ENCODE measurements at places on chromosomes 11 and 22.

DNA sequence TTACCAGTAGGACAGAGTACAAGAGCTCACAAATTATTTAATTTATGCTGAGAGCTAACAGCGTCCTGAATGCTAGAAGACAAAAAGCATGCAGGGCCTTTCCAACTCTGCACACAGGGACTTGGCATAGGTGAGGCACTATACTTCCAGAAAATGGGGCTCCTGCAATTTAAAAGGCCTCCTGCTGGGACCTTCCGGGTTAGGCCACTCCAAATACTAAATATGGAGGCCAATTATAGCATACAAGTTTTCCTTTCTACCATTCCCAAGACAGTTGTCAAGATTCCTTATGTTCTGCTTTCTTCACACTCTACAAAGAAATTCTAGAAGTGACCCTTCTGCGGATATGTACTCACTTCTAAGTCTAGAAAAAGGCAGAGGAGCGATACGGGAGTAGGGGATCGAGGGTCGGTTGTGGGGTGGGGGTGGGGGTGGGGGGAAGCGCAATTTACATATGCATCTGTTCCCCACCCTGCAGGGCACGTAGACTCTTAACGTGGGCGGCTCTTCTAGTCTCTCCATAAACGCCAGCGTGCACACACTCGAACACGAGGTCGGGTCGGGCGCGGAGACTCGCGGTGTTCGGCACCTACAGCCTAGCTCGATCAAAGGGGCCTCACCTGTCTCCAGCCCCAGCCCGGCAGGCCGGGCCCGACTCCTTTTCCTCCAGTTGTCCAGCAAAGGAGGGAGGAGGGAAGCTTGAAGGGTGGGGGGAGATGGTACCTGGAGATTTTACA is 728 bp downstream of the DCUN1D5 start:
- DNase-seq, result peak; percentile 87

DNA sequence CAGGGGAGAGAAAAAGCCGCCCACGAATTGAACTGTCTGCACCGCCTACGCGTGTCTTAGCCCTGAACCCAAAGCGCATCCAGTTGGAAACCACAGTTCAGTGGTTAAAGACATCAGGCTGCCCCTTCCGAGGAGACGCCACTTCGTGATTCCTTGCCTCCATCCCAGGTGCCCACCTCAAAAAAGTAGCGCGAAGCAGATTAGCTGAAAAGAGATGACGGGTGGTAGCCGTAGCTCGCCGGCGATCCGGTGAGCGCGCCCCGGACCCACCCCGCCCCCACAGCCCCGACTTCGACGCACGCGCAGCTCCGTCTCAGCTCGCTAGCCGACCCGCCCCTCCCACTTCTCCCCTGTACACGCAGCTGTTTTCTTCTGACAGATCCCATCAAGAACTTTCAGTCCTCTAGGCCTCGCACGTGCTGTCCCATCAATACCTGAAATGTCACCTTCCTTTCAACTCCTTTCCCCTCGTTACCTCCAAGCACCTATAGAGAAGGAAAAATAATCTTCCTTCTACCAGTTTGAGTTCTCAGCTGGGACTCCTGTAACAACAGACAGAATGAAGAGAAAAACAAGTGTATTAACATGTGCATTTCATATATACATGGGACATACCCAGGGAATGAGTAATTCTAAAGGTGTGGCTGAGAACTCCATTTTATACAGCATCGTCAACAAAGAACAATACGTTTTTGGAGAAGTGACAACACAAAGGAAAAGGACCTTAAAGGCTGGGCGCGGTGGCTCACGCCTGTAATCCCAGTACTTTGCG is 49.5 kb downstream of the OR4D9 start:
- peak; percentile 93 for DNase-seq

- DNase-seq, result peak; percentile 71
Measured at GRCh38 chr11:898143-898511, 12.5 kb downstream of the CHID1 start.

DNA sequence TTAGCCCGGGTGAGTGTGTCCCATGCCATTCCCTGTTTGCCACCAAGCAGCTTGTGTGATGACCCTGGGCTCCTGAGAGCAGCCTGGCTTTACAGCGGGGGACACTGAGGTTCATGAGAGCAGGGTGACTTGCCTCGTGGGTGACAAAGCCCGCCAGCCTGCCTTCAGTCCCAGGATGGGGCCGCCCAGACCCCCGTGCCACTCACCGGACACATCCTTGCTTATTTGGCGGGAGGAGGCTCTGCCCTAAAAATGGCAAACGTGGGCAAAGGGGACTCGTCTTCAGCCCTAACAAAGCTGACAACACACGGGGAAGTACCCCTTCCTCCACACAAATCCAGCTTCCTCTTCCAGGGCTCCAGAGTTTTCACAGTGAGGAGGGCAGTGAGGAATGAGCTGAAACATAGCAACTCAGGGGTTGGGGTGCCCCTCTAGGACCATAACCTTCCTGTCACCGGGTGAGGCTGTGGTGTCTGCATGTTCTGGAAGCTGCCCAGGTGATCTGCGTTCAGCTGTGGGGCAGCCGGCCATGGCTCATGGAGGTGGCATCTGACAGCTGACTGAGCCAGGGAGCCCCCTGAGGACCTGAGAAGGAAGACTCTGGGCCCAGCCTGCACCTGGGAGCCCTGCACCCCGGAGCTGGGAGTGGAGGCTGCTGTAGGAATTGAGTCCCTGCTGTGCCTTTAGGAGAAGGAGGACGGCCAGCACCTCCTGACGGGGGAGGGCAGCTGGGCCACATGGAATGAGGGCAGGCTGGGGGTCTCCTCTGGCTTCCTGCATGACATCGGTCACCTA is 16.7 kb downstream of the RIBC2 start:
- no peak for DNase-seq

DNA sequence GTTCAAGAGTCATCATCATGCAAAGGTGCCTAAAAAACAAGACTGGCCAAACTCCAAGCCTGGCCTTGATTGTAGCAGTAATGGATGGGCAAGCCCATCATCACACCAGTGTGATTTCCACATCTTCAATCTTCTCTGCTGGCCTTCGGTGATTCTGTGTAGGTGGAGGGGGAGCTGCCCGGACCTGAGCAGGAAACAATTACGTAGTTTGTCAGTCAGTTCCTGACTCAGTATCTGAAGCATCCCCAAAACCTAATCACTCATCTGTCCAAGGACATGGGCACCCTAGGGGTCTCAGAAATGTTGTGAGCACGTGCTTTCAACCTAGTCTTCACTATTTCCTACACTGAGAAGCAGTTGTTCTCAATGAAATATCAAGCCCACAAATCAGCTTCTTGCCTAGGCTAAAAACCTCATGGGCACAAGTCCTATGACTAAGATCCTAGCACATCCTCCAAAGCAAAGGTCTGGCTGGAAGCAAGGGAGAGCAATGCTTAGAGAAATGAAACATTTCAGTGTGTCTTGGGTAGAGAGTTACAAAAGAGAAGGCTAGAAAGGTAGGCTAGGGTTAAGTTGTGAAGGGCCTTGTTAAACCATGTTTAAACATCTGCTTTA is 24.6 kb downstream of the ATG16L2 start:
- DNase-seq, result no peak

GRCh38 chr11:36345084-36345511 is 49.0 kb downstream of the PRR5L start:
- DNase-seq, result no peak

- no peak for DNase-seq
Measured at GRCh38 chr11:44775366-44775984, 48.7 kb downstream of the TSPAN18 start.

DNA sequence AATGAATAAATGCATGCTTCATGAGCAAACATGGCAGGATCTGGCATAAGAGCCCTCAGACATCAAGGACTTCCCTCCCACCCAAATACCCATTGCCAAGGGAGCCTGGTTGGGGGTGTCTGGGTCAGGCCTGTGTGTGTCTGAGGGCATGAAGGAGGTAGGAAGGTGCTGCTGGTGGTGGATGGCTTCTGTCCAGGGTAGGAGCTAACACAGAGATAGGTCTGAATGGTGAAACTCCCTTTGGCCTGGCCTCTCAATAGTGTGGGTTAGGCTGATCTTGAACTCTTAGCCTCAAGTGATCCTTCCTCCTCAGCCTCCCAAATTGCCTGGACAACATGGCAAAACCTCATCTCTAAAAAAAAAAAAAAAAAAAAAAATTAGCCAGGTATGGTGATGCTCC is 2.8 kb downstream of the AMPD3 start:
- no peak for DNase-seq

DNA sequence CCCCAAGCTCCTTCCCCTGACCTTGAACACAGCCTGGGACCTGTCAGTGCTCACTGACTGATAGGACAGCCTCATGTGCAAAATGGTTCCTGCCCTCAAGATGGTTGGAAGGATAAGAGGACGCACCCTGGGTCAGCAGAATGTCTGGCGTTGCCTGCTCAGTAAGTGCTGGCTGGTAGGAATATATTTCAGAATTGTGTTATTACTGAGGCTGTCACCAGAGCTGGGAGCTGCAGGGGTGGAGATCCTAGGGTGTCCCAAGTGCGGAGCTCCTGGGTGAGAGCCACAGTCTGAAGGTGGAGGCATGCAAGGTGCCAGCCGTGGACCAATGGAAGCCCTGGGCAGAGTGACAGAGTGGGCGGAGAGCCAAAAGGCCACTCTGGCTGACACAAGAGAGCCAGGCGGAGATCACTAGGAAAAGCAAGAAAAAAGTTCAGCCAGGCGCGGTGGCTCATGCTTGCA is 1.0 kb upstream of the SEC14L4 start:
- peak; percentile 77 for DNase-seq

- DNase-seq, result peak; percentile 58
Measured at GRCh38 chr11:1770528-1770927, 6.8 kb upstream of the CTSD start.

GRCh38 chr22:33427461-33427860 is 369.3 kb upstream of the SYN3 start:
- DNase-seq, result no peak

GRCh38 chr11:9266132-9266736 is 1.1 kb upstream of the DENND5A start:
- DNase-seq, result peak; percentile 34

DNA sequence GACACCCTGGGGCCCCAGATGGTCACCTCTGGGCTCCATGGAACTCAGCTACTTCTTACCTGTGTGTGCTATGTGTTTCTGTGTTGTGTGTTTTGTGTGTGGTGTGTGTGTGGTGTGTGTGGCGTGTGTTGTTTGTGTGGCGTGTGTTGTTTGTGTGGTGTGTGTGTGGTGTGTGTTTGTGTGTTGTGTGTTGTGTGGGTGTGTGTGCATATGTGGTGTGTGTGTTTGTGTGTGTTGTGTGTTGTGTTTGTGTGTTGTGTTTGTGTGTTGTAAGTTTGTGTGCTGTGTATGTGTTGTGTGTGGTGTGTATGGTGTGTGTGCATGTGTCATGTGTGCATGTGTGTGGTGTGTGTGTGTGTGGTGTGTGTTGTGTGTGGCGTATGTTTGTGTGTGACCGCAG is 3.8 kb upstream of the WNT7B start:
- no peak for DNase-seq

GRCh38 chr22:30047364-30047738 is 32.9 kb upstream of the HORMAD2 start:
- DNase-seq, result no peak

GRCh38 chr11:47002390-47002789 is 65.8 kb downstream of the CSTPP1 start:
- no peak for DNase-seq

DNA sequence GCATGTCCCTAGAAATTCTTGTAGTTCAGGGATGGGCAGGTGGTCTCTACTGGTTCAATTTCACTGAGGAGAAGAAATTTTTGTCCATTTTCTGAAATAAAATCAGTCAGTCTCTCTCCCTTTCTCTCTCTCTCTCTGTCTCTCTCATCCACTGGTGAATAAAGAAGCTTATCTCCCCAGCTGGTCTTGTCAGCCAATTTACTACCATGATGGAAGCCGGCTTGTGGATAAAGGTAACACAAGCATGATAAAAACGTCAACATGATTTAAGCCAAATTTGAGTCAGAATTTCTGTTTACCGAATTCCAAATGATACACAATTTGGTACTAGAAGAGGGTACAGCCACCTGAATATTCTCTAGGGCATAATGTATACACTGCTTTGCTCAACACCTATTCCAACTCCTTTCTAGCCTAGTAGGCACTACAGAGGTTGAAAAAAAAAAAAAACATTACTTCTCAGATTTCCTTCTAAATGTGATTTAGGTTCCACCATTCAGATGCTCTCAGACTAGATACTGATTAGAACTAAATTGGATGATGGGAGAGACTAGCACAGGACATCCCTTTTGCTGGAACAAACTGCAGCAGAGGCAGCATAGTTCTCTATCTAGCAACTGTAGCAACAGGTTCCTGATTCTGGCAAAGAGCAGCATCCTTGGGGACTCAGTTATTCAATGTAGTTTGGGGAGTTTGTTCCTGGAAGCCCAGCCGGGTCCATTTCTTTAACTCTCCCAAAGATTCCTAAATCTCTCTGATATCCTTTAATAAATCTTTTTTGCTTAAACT is 18.8 kb downstream of the PAK1 start:
- DNase-seq, result no peak

- no peak for DNase-seq
Measured at GRCh38 chr11:2689651-2690575, 9.9 kb downstream of the KCNQ1OT1 start.

GRCh38 chr11:61488651-61489291 is 19.8 kb upstream of the LRRC10B start:
- DNase-seq, result no peak

DNA sequence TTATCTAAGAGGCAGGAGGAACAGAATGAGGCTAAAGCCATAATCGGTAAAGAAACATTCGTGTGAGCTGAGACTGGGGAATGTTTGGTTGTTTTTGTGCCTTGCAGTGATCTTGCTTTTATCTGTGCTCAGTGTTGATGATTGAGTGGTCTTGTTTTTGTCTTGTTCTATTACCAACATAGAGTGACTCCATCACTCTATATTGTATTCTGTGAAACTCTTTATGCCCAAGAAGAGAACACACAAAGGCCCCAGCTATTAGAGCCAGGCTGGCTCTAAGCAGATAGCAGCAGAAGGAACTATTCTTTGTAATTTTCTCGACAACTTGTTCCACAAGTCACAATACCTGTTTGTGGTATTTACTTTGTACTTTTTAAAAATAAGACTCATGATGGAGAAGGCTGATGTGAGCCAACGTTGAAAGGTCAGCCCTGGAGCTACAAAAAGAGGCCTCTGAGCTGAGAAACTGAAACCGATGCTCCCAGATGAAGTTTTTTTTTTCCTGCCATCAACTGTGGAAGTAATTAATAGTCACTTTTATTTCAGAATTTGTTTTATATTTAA is 68.4 kb downstream of the LARGE1 start:
- DNase-seq, result no peak

- no peak for DNase-seq
Measured at GRCh38 chr11:34916843-34917770, 689 bp downstream of the PDHX start.

DNA sequence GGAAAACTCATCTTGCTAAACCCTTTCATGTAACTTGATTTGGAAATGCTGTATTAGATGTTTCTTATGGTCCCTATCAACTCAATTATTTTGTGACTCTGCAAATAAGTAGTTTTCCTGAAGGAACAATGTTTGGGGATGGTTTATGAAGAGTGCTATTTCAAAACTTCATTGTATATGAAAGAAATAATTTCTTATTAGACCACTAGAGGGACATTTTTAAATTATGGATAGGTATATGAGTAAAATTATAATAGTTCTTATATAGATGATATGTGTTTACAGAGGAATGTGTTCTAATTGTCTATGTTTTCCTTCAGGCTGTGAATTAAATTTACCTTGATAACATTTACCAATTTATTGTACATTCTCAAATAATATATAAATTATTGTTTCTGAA is 509.4 kb upstream of the RAG2 start:
- DNase-seq, result no peak

- no peak for DNase-seq
Measured at GRCh38 chr22:20486229-20486628, 9.4 kb downstream of the KLHL22 start.

Measured in upper lobe of left lung (tissue), 6 donors.